ENCODE measurements at places on chromosomes 1 and 21.

GRCh38 chr1:36448530-36449056 is 1.7 kb downstream of the OSCP1 start:
- DNase-seq: no peak

GRCh38 chr1:3869751-3870301 is 12.6 kb downstream of the DFFB start:
- DNase-seq: no peak

DNA sequence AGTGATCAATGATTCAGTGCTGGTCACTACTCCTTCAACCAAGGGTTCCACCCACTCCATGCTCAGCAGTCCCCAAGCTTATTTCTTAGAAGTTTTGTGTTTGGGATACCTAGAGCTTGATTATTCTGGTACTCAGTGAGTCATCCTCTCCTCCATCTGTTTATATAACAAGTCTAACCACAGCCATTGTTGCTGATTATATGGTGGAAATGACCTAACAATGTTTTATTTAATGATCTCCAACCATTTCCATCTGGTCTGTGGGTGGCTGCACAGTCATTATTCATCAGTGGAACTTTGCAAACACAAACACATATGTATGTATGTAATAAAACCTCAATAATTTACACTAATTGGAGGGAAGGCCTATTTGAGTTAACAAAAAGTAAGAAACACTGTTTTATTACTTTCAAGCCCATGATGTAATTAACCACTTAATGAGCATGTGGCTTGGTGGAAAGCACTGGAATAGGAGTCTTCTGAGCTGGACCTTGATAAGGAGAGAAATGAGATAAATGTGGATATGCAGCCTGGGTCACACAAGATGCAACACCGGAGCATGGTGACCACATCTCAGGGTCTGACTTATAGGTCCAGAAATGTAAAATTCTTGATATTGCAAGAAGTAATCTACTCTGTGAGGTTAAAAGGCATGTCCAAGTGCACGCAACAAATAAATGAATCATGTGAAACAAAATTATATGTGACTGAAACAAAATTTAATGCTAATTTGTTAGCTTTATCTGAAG is 99.0 kb upstream of the WLS start:
- no peak for DNase-seq

DNA sequence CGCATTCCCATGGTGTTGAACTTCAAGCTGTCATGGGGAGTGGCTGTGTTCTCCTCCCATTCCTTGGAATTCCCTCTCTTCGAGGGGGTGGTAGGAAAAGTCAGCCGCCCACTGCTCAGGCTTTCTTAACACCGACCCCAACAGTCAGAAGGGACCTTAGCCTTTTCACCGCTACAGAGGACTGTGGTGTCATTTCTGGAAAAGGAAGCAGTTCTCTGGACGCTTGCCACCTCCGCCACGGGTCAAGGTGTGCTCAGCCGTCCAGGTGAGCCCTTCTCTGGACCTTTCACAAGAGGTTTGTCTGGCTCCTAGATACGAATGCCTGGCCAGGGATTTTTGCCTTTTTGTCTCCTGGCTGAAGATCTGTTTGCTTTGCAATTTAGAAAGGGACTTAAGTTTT is 31.8 kb downstream of the CLIC6 start:
- no peak for DNase-seq

DNA sequence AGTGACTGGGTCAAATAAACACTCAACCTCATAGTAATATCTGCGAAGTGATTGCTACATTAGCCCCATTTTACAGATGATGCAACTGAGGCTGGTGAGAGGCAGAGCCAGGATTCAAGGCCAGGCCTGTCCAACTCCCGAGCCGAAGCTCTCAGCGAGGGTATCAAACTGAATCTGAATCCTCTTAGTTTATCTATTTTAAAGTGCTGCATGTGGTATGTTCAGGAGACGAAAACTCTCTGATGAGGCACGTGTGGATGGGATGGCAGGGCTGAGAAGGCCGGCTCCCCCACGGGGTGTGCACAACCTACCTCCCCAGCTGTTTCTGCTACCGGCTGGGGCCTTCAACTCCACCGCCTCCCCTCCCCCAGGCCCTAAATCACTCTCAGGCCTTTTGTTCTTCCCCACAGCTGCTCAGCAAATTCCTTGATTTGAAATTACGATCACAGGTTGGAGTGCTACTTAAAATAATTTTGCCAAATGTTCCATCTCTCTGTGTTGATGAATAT is 171.8 kb downstream of the TOMM20 start:
- DNase-seq: no peak

GRCh38 chr1:101145449-101145820 is 91.4 kb upstream of the S1PR1 start:
- no peak for DNase-seq

- DNase-seq: no peak
Measured at GRCh38 chr1:52571783-52572182, 18.9 kb upstream of the TUT4 start.
